ENCODE measurements at places on chromosomes 4 and X.

DNA sequence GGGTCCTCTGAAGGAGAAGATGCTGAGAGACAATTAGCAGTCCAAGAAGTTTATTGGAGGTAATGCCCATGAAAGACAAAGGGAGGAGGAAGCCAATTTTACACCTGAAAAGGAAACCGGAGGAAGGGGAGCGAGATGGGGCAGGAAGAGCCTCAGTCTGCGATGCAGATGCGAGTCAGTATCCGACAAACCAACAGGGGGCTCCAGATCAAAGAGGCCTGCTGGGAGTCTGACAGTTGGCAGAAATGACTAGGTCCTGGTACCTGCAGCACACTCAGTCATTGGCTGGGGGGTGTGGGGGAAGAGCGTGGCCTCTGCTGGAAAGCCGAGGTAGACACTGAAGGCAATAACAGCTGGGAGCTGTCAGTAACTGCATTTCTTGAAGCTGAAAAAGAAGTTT is 231.1 kb upstream of the CENPE start:
- no peak for DNase-seq

DNA sequence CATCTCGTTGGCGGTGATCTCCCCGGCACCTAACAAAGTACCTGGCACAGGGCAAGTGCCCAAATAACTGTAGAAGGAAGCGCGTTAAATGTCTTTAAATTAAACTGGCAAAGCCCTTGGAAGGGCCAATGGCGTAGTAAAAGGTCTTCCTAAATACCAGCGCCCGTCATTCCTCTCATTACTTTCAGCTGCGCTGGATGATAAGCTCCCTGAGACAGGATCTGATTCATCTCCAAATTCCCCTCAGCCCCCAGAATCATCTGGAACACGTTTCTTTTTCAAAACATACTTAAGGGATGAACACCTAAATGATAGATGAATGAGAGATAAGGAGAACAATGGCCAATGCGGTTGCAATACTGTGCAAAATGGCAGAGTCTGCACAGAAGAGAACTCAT is 95.1 kb downstream of the AFAP1 start:
- DNase-seq: no peak

DNA sequence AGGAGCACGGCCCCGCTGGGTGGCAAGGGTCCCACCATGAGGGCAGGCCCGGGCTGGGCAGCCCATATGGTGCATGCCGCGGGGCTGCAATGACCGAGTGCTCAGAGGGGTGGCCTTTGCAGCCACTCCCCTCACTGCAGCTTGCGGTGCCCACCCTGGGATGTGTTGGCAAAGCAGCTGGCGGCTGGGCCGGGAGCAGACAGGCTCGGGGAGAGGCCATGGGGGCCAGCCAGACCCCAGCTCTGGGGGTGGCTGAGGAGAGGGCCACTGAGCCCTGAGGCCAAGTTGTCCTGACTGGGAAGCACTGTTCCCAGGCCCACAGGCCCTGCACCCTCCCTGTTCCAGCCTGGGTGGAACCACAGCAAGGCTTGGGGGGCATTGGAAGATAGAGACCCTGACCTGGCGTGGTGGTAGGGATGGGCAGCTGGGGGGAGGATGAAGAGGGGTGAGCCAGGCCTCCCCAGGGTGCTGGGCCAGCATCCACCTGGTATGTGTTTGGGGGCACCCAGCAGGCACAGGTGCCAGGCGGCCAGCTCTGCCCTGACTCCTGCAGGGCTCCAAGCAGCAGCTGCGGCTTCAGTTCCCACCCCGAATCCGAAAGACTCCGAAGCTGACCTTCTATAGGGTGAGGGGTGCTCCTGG is 18.4 kb upstream of the RNF4 start:
- no peak for DNase-seq

DNA sequence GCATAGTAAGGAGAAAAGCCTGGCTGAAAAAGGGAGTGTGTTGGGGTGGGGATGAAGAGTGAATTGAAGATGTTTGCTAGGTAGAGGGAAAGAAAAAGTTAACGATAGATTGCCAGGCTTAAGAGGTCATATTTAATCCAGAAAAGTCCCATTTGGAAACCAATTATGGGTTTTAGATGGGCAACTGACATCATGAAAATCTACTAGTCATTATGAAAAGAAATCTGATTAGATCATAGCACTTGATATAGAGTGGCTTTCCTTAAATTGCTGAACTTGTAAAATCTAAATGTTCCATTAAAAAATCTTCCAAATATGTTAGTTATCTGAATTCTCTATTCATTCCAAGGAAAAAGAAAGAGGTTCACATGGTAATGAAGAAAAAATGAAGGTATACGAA is 37.5 kb upstream of the IL21 start:
- no peak for DNase-seq

DNA sequence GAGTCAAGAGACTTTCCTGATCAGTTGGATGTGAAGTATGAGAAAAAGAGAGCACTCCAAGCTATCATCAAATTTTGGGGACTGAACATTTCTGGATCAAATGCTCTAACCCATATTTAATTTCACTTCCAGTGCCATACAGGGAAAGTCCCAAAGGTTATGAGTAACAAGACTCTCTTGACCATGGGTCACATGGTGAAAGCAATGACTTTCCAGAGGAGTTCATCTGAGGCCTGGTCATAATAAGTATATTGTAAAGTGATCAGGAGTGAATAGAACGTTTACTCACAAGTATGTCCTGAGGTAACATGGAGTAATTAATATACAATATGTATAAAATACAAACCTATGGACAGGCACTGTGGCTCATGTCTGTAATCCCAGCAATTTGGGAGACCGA is 40.7 kb upstream of the ARMCX5 start:
- no peak for DNase-seq

DNA sequence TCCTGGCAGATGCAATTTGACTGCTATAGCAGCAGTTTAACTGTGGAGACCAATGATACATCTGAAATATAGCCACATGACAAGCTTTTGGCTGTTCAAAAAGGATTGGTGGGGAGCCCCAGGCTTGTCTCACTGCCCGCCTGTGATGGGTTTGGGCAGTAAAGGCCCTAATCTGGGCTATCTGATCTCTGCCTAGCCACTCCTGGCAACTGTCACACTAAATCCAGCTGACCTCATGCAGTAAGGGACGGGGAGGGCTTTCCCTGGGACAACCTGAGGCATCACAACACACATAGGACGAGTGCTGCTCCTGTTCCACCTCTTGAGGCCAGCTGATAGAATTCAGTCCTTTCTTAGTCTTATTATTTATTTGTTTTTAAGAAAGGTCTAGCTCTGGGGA is 56.2 kb downstream of the CCDC158 start:
- DNase-seq: no peak

GRCh38 chr4:76072760-76073159 is 1.7 kb upstream of the ART3 start:
- DNase-seq: no peak

GRCh38 chrX:4314586-4314985 is 601.1 kb upstream of the PRKX start:
- no peak for DNase-seq

- no peak for DNase-seq
Measured at GRCh38 chr4:158208963-158209640, 1.2 kb upstream of the TMEM144 start.

- DNase-seq: peak; percentile 15
Measured at GRCh38 chr4:59818656-59819055, 1381.5 kb upstream of the ADGRL3 start.

DNA sequence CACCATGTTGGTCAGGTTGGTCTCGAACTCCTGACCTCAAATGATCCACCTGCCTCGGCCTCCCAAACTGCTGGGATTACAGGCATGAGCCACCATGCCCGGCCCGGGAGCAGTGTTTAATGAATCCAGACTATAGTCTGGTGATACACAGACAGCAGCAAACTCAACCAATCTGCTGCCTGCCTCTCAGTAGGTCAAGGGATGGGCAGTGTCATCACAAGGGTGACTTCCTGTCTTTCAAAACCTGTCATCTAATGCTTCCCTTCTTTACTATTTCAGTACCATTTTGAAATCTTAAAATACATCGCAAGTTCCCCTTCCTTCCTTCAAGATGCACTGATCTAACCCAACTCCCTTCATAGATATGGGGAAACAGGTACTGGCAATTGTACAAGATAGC is 8.4 kb downstream of the RPL39 start:
- DNase-seq: no peak

DNA sequence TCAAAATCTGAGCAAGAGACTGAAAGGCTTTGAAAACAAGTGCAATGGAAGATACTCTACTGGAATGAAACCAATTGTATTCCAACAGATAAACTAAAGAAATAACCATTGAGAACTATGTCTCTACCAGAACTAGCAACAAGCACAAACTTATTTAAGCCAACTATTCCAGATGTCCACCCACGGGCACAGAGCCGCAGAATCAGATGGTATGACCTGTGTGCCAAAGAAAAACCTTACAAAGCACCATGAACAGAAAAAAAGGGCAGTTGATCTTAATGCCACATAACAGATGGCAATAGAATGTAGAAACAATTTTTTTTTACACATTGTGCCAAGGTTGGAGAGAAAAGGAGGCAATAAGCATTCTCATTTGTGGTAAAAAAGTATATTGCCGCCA is 269.3 kb upstream of the ADGRL3 start:
- no peak for DNase-seq

DNA sequence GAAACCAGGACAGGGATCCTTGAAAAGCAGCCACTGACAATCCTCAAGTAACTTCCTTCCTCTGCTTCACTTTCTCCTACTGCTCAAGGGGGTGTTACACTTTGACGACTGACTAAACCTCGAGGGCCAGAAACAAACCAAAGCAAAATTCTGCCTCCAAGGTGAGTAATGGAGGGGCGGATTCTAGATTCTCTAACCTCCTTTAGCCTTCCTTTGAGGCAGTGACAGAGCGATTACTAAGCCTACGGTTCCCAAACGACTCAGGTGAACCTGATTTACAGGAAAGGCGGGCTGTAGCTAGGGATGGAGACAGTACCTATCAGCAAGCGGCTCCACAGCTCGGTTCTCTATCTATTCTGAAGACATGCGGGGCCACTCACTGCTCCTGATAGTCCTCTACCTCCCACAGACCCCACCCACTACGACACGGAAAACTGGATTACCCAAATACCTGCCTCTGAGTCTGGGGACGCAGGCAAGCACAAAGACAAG is 487 bp downstream of the TBCK start:
- no peak for DNase-seq

- no peak for DNase-seq
Measured at GRCh38 chr4:79743014-79743413, 330.0 kb downstream of the ANTXR2 start.

GRCh38 chr4:78525559-78525958 is 26.0 kb upstream of the ANXA3 start:
- DNase-seq: no peak

DNA sequence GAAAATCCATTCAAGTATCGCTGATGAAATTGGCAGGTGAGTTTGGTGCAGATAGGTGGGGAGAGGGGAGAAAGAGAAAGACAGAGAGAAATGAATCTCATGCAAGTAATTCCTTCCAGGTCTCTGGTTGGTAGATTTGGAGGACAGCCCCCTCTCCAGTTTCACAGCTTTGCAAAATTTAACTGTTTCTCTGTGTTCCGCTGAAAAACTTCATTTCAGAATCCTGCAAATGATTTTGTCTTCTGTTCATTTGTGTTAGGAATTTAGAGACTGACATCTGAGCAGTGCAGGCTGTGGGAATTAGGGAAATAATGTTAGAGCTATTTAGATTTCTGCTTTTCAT is 328.5 kb downstream of the FBXW7 start:
- no peak for DNase-seq

- no peak for DNase-seq
Measured at GRCh38 chrX:73266766-73267165, 52.1 kb upstream of the NAP1L2 start.

- DNase-seq: peak; percentile 62
Measured at GRCh38 chrX:39721566-39722279, 376.0 kb downstream of the BCOR start.

All from astrocyte of the cerebellum (primary cell).